ENCODE measurements at places on chromosomes 1 and 21. TPM values are rescaled to one million over a fixed set of nuclear protein-coding genes. Genes with fewer than 3 reads are reported as not detected.

SPRR4 gene
- total RNA-seq = not detected

RAB29 gene
- total RNA-seq = 9.3 TPM

ACADM gene
- total RNA-seq = 77.6 TPM

IKBKE gene
- total RNA-seq = 5.1 TPM

RGS4 gene
- total RNA-seq = 24.2 TPM

ALPL gene
- total RNA-seq = 12.6 TPM

CHIA gene
- not detected for total RNA-seq

MARK1 gene
- 25.6 TPM for total RNA-seq

GPR25 gene
- not detected for total RNA-seq

PTGFR gene
- 9.5 TPM for total RNA-seq

CFHR5 gene
- not detected for total RNA-seq

TFF2 gene
- not detected for total RNA-seq

TRIM45 gene
- total RNA-seq = 8.7 TPM

TEKT2 gene
- 4.1 TPM for total RNA-seq

TTC24 gene
- not detected for total RNA-seq

AMPD1 gene
- total RNA-seq = 0.71 TPM

AXDND1 gene
- total RNA-seq = 1.8 TPM

LINGO4 gene
- total RNA-seq = not detected

RHEX gene
- 1.6 TPM for total RNA-seq

NCF2 gene
- total RNA-seq = 8.9 TPM

CRYZ gene
- total RNA-seq = 30.3 TPM

LHX8 gene
- total RNA-seq = not detected

MAPKAPK2 gene
- total RNA-seq = 22.0 TPM

MCOLN3 gene
- total RNA-seq = 3.0 TPM

FLG2 gene
- total RNA-seq = 0.88 TPM

KRTAP19-3 gene
- total RNA-seq = not detected

RBM11 gene
- total RNA-seq = 4.1 TPM

BTBD8 gene
- 151 TPM for total RNA-seq

RAP1GAP gene
- total RNA-seq = 29.9 TPM

All from camera-type eye (tissue), 1 donor.